ENCODE measurements at places on chromosomes 12 and 14. TPM values are rescaled to one million over a fixed set of nuclear protein-coding genes. Genes with fewer than 3 reads are reported as not detected.

POTEM gene
- not detected for total RNA-seq

DEPDC4 gene
- not detected for total RNA-seq

P2RX7 gene
- total RNA-seq = 0.46 TPM

DNA sequence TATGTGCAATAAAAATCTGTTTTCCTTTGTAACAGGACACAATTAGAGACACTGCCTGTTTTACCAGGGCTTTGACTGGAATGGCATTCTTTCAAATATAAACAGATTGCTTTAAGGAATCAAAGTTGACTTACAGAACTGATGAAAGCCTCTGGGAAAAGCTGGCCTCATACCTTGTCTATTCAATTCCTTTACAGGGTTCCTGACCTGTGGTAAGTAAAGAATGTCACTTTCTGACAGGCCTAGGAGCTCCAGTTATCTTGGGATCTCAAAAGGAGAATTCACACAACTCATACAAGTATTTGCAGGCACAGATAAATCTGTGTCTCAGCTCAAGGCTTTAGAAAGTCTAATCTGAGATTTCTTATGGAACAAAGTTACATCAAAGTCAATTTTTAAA is 88.4 kb downstream of the BCAT1 start:
- no peaks in the 10 kb centered on the region for H3K27me3 ChIP-seq
- H3K4me3 ChIP-seq = no peak overlapping the region
- no peak overlapping the region for H3K27ac ChIP-seq

- no peak for DNase-seq
- H3K4me1 ChIP-seq = no peaks in the 10 kb centered on the region
- H3K27me3 ChIP-seq = peaks cover 23% of the 10 kb centered on the region
- no peak overlapping the region for H3K27ac ChIP-seq
Measured at GRCh38 chr14:104253223-104253822, 114.9 kb downstream of the KIF26A start.

DNA sequence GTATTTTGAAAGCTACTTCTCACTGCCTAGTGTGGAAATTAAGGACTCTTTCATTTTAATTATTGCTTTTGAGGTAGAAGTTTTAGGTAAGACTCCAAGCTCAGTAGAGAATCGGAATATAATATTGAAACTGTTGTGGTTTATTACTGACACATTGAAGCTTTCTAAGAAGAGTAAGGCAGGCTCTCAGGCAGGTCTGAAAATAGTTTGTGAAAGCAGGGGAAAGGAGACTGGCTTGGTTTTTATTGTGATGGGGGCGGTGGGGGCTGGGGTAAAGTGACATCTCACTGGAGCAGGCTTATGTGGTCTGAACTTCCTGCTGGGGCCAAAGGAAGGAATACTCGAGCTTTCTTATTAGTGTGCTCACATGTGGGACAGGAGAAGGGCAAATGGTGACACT is 79.5 kb downstream of the OTOGL start:
- H3K27ac ChIP-seq = no peak overlapping the region
- H3K27me3 ChIP-seq = no peaks in the 10 kb centered on the region
- DNase-seq = no peak
- H3K36me3 ChIP-seq = no peaks in the 10 kb centered on the region
- no peak overlapping the region for H3K4me3 ChIP-seq
- no peaks in the 10 kb centered on the region for H3K4me1 ChIP-seq

DNA sequence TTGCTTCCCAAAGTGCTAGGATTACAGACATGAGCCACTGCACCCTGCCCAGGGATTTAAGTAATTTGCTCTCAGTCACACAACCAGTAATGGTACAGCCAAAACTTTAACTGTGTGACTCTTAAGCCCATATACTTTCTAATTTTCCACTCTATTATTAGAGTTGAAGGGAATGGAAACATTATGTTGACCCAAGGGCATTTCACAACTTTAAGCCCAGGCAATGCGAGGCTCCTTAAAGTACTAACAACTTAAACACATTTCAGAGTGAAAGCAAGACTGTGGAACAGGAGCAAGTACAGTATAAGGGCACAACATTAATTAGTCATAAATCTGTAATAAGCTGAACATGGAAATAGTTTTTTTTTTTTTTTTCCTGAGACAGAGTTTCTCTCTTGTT is 39.8 kb downstream of the BAZ1A start:
- H3K4me3 ChIP-seq = no peak overlapping the region
- DNase-seq = no peak
- peaks cover 4% of the 10 kb centered on the region for H3K4me1 ChIP-seq
- H3K36me3 ChIP-seq = no peaks in the 10 kb centered on the region

- peaks cover 33% of the 10 kb centered on the region for H3K4me1 ChIP-seq
- DNase-seq = no peak
- no peaks in the 10 kb centered on the region for H3K27me3 ChIP-seq
- H3K4me3 ChIP-seq = no peak overlapping the region
- no peak overlapping the region for H3K27ac ChIP-seq
Measured at GRCh38 chr12:2334271-2334670, 281.5 kb downstream of the CACNA1C start.

GRCh38 chr12:91846466-91847055 is 299.1 kb downstream of the BTG1 start:
- no peak overlapping the region for H3K4me3 ChIP-seq
- no peaks in the 10 kb centered on the region for H3K27me3 ChIP-seq
- no peaks in the 10 kb centered on the region for H3K4me1 ChIP-seq
- H3K27ac ChIP-seq = peak overlapping the region; percentile 26

DNA sequence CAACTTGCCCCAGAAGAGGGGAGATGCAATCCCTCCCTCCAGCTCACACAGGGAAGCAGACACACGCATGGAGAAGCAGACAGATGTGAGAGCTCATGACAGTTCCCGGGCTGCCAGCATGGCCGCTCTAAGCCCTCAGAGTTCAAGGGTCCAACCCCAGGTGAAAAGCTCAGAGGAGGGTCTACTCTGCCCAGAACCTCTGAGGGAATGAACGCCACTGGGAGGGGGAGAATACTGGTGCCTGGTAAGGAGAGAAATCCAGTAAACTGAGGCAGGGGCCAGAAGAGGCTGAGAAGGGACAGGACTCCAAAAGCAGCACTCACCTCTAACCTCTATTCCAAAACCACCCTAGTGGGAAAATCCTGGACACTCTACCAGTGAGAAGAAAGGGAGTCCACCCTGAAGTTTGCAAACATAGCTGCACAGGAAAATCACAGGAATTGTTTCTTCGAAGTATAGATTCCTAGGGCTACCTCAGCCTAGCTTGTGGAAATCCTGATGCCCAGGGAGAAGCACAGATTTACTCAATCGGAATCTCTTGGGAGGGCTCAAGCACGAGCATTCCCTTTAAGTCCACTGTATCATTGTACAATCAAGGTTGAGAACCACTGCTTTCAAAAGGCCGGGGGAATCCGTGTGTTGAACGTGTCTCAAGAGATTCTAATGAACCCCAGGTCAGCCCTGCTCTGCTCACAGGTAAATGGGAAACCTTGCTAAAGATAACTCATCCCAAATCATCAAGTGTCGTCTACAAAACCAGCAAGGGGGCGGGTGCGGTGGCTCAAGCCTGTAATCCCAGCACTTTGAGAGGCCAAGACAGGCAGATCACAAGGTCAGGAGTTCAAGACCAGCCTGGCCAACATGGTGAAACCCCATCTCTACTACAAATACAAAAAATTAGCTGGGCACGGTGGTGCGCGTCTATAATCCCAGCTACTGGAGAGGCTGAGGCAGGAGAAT is 34.3 kb upstream of the PLEKHG6 start:
- no peak overlapping the region for H3K27ac ChIP-seq
- no peaks in the 10 kb centered on the region for H3K27me3 ChIP-seq
- no peaks in the 10 kb centered on the region for H3K36me3 ChIP-seq
- no peak overlapping the region for H3K4me3 ChIP-seq

DNA sequence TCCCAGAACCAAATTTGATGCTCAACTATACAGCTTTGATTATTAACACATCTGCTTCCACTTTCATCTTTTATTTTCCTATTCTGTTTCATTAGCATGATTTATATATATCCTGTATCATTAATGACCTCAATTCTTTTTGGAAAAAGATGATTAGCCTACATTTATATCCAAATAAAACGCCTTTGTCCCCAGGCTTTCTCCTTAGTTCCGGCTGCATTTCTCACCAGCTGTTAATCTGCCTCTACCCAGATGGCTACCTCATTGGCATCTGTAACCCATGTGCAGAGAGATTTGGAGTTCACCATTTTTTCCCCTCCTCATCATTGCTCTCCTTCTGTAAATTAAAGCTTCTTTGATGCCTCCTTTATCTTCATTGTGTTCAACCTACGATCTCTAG is 336.8 kb upstream of the RGS6 start:
- H3K27ac ChIP-seq = no peak overlapping the region
- H3K4me3 ChIP-seq = no peak overlapping the region
- no peaks in the 10 kb centered on the region for H3K36me3 ChIP-seq
- DNase-seq = no peak

Data from gastrocnemius medialis (tissue), 4 donors.